ENCODE measurements at places on chromosomes 1 and 21.

DNA sequence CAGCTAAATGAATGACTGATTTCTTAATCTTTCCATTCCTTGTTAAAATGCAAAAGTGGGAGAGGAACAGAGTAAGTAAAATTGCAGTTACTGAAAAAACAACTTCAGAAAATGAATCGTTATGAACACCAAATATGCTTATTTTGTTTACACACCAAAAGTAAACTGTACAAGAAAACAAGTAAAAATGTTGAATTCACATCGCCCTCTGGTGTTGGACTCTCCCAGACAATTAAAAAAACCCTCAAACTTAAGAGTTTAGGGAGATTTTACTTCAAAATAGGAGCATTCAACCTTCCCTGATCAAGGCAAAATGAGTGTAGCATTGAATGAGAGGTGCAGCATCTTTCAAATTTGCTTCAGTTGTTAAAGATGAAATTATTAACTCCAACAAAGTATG lies 19.4 kb upstream of the ESRRG start:
- DNase-seq = no peak

- DNase-seq = no peak
Observed at GRCh38 chr1:233140499-233140898, 155.0 kb downstream of the PCNX2 start.

- no peak for DNase-seq
Observed at GRCh38 chr1:113734357-113735055, 24.8 kb downstream of the PHTF1 start.

DNA sequence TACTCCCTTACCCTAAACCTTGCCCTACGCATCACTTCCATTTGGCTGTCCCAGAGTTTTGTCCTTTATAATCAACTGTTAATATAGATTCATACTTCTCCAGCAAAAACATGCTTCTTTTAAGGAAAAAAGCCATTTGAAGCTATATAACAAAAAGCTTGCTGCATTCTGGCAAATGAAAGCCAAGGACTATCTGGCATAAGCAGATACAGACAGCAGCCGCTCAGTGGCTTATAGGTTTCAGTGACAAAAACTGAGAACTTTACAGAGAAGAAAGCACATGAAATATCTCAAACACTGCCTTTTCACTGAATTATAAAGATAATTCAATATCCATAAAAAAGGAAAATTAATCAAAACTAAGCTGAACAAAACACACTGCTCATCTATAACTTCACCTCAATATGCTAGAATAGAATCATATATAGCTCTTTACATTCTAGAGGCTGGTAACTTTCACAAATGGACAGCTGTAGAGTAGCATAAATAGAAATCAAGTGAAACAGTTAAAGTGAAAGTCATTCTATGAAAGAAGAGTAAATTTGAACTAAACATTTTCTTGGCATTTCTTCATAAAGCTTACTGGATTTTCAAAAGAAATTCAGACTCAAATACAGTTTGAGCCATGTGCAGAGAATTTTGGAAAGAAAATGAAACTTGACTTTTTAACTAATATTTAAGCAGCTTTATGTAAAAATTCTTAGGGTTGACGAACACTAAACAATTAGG lies 19.6 kb downstream of the CDC42BPA start:
- DNase-seq = no peak

- no peak for DNase-seq
Observed at GRCh38 chr1:221268295-221268694, 389.1 kb downstream of the HLX start.

- no peak for DNase-seq
Observed at GRCh38 chr1:89472886-89473417, 51.7 kb upstream of the LRRC8B start.

DNA sequence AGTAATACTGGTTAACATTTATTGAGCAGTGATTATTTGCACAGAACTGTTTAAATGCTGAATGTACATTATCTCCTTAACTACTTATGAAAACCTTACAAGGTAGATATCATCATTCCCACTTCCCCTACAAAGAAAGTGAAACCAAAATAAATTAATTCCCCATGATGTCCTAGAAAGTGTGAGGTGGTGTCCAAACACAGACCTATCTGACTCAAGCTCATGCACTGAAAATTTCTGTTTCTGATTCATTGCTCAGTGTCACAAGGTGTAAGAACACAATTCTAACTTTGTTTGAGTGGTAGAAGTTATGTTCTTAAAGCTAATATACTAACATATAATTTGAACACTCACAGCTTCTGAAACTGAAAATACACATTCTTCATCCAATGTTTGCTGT lies 178.7 kb downstream of the MRPL39 start:
- no peak for DNase-seq

- DNase-seq = no peak
Observed at GRCh38 chr1:94302497-94302896, 65.1 kb upstream of the ARHGAP29 start.

GRCh38 chr1:178134061-178134460 lies 40.2 kb downstream of the RASAL2 start:
- no peak for DNase-seq

- no peak for DNase-seq
Observed at GRCh38 chr1:204289280-204289679, 70.4 kb downstream of the PLEKHA6 start.

GRCh38 chr1:231035799-231036198 lies 4.3 kb downstream of the FAM89A start:
- no peak for DNase-seq

GRCh38 chr1:169741666-169742394 lies 8.0 kb upstream of the SELE start:
- no peak for DNase-seq

DNA sequence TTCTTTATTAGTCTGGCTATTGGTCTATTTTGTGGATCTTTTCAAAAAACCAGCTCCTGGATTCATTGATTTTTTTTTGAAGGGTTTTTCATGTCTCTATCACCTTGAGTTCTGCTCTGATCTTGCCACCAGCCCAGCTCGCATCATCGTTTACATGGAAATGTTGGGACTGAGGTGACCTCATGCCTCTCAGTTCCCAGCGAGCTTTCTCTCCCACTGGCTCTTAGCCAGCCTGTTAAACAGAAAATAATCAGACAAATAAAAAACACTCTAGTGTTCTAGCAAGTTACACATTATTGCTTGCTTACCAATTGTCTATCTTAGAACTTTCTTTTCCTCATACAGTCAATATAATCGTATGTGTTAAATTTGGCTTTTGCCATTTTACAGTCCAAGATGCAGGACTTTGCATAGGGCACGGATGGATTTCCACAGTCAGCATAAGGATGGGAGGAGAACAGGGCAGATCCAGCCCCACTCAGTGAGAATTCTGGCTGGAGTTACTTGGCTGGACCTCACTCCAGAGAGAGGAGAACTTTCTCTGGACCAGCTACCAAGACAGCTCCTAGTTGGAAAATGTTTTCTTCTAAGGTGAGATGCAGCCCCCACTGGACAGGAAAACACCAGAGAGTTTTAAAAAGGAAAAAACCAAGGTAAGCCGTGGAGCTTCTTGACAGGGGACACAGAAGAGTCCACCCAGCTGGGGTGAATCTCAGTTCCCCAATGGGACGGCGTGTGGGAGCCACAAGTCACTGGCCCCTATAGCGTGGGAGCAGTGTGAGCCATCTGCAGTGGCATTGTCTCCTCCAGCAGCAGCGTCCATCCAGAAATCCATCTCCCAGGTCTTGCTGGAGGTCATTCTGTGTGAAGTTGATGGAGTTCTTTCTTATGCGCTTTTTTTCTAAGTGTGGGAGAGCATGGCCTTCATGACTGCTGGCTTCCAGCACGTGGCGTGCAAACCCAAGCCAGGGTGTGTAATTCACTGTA lies 17.6 kb downstream of the PGBD2 start:
- DNase-seq = no peak

DNA sequence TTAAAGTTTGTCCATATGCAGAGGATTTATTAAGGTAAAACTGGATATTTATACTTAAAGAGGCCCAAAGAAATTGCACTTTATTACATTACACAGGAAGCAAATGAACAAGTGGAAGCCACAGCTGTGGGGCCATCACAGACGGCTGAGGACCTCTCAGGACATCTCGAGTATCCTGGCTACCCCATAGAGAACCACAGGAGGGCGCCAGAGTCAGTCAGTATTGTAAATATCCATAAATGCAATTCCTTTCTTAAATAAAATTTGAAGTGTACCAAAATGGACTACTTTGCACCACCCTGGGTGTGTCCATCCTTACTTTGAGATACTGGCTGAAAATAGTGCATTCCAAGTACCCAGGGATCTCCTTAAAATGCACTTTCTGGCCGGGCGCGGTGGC lies 257.2 kb downstream of the MRPL39 start:
- peak; percentile 28 for DNase-seq

DNA sequence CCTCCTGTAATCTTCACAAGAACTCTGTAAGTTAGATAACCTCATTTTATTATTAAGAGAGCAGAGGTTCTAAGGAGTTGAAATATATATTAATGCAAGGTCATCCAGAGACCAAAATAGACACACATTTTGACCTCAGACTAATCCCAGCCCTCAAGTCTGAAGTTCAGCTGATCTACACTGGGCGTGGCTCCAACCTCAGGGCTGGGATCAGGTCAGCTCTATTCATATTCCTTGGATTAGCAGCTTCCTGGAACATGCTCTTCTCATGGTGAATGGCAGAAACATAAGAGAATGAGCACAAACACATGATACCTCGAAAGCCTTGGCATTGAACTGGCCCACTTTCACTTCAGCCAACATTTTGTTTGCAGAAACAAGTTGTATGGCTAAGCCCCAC lies 200.8 kb upstream of the ST6GALNAC5 start:
- no peak for DNase-seq

DNA sequence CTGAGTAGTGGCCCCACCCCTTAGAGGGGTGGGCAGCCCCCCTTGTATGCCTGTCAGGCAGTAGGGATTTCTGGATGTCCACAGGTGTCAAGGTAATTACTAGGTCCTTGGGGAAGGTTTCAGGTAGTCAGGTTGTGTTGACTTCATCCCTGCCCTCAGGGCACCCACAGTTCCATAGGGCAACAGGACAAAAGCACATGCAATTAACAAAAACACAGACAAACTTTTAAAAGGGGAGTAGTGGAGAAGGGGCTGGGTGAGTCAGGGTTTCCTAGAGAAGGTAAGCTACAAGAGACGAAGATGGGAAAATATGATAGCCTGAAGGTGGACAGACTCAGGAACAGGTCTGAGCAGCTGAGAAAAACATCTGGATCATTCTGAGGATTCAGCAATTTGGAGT lies 14.1 kb downstream of the KRTCAP2 start:
- DNase-seq = no peak

Data from nephron progenitor cell (in vitro differentiated cells).